ENCODE measurements at places on chromosomes 16 and 17.

GRCh38 chr16:24978370-24978914 is 36.7 kb downstream of the ARHGAP17 start:
- no peak for DNase-seq

- no peak for DNase-seq
Measured at GRCh38 chr17:72466606-72467005, 345.8 kb downstream of the SOX9 start.

DNA sequence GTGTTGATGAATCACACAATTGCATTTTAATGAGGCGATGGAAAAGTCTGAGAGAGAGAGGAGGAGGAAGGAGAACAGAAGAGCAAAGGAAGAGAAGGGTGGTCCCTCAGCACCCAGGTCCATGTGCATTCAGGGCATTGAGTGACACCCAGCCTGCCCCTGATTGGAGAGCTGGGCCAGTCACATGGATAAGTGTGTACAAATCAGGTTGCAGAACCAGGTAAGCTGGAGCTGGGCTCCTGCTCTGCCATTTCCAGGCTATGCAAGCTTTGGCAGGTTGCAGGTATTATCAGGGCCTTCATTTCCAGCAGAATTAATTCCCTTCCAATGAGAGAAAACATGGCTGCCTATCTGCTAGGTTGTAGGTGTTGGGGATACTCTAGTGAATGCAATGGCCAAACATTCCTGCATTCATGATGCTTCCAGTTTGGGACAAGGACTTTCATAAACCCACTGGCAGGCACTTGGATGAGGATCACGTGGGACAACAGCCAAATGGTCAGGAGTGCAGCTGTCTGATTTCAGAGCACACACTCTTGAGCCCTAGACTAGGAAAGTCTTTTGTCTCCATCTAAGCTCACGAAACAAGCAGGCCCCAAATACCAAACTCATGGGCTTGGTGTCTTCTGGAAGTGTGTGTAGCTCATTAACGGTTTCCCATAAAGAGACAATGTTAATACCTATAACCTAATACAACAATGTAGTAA is 577.9 kb upstream of the CDH5 start:
- DNase-seq: no peak

- no peak for DNase-seq
Measured at GRCh38 chr16:57505169-57505568, 18.9 kb upstream of the DOK4 start.

GRCh38 chr17:64787921-64788271 is 125.8 kb upstream of the SMURF2 start:
- no peak for DNase-seq

GRCh38 chr17:49690256-49690655 is 12.4 kb upstream of the SPOP start:
- DNase-seq: no peak

GRCh38 chr17:76811834-76812233 is 56.4 kb upstream of the MGAT5B start:
- DNase-seq: no peak

DNA sequence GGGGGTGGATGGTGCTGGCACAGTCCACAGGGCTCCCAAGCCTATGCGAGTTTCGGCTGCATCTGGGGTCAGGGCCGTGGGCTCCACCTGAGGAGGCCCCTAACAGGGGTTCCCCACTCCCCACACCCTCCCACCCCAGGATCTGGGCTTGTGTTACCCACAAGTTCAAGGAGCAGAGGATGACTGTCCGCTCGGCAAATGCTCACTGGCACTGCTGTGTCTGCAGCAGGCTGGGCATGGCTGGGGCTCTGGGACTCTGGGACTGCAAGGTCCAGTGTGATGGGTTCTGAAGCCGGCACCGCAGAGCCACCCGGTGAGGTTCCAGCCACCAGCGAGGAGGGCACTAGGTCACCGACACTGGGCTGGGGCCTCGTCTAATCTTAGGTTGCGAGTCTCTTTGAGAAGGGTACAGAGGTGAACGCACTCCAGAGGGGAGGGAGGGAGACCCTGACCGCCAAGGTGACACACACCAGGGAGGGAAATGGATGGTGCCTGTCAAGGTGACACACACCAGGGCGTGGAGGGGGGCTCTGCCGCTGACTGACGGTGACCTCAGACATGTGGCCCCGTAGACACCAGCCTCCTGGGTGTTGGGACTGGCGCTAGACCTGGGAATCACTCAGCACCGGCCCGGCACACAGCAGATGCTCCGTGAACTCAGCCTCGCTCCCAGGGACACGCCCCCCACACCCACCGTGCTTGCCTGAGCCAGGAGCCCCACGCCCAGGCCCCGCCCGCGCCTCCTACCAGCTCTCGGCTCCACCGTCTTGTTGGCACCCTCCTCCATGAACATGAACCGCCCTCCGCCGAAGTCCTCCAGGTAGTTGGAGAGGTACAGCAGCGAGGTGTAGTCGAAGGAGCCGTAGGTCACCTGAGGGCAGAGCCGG is 20.5 kb upstream of the HEXD start:
- DNase-seq: no peak

DNA sequence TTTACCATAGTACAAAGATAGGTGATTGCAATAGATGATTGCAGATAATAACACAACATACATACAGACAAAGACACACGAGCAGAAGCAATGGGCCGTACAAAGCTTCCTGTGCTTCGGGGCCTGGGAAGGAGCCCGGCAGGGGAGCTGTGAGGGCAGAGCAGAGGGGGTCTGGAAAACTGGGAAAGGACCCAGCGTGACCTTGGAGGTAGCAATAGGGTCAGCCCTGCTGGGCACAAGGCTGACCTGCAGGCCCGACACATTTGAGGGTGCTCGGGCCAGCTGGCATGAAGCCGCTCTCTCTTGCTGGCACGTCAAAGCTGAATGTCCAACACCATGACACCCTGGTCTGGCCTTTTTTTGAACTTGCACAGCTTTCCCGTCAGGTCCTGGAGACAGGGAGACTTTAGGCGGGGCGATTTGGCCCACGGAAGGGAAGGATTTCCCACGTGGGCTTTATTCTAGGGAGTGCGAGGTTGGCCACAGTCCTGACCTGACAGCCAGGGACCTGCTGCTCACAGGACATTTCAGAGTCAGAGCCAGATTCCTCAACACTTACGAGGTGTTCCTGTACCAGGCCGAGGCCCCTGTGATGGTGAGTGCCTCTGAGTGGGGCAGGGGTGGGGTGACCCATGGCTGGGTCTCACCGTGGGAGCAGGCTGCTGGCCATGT is 83.2 kb downstream of the NTN1 start:
- no peak for DNase-seq

DNA sequence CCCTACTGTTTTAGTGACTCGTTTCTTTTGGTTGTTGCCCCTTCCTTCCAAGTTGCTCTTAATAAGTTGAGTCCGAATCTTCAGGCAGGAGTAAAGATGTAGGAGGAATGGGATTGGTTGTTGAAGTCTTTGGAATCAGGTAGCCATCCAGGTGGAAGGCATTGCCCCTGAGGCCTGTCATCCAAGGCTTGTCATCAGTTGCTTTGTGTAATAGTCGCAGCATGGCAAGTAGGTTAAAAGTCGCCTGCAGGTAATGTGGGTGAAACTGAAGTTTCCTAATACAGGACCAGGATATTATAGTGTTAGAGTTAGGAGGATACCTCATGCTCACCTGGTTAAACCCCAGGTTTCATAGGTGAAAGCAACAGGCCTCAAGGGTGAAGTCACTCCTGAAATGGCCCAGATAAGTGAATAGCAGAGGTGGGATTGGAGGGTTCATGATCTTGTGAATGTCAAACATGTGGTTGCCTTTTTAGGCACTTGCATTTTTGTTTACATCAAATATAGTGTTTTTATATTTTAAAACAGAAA is 934 bp downstream of the PCTP start:
- DNase-seq: no peak

- no peak for DNase-seq
Measured at GRCh38 chr17:81719410-81720266, 7.6 kb downstream of the SLC25A10 start.

DNA sequence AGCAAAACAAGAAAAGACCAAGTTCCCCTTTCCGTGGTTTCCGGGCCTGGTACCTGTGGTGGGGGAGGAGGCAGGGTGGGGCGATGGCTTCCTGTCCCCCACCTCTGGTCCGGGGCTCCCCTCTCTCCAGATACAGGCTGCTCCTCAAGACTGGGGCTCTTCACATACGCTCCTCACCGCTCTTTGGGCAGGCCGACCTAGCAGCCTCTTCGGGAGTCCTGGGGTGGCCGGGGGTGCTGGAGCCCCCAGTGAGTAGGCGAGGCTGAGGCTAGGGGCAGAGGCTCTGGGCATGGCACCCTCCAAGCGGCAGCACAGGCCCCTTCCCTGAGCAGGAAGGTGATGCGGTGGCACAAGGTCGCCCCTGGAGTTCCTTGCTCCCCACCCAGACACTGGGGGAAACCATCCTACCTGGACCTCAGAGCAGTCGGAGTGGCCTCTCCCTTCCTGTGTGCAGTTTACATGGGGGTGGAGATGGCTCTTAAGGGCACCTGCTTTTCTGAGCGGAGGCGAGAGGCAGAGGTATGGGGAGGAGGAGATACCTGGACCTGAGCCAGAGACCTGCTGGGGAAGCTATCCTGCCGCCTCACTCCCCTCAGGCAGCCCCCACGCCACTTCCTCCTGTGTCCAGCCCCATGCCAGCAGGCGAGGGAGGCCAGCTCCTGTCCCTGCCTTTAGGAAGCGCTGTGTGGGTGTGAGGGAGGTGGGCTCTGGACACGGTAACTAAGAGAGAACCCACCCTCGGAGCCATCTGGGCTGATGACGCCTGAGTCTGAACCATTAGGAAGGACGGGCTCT is 891 bp downstream of the CORO1A start:
- DNase-seq: no peak

DNA sequence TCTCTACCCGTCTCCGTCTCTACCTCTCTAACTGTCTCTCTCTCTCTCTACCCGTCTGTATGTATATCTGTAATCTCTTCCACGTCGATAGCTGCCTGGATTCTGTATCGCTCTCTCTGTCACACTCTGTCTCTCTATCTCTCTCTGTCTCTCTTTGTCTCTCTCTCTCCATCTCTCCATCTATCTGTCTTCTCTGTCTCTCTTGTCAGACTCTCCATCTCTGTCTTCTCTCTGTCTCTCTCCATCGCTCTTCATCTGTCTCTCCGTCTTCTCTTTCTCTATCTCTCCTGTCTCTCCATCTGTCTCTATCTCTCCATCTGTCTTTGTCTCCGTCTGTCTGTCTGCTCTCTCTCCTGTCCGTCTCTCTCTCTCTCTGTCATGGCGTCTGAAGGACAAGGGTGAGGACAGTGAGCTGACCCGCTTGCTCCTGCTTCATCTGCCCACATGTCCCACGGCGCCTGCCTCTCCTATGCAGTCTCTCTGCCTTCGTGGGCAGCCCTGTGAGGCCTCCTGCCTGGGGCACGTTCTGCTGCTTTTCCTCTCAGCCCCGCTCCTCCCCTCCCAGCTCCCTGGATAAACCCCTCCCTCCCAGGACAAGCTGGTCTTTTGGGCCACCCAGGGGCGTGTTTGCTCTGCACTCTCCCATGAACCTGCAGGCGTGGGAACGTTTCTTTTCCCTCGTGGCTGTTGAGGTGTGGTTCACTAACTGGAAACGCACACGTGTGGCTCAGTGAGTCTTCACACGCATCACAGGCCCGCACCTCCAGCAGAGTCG is 18.9 kb downstream of the ACSF3 start:
- no peak for DNase-seq

DNA sequence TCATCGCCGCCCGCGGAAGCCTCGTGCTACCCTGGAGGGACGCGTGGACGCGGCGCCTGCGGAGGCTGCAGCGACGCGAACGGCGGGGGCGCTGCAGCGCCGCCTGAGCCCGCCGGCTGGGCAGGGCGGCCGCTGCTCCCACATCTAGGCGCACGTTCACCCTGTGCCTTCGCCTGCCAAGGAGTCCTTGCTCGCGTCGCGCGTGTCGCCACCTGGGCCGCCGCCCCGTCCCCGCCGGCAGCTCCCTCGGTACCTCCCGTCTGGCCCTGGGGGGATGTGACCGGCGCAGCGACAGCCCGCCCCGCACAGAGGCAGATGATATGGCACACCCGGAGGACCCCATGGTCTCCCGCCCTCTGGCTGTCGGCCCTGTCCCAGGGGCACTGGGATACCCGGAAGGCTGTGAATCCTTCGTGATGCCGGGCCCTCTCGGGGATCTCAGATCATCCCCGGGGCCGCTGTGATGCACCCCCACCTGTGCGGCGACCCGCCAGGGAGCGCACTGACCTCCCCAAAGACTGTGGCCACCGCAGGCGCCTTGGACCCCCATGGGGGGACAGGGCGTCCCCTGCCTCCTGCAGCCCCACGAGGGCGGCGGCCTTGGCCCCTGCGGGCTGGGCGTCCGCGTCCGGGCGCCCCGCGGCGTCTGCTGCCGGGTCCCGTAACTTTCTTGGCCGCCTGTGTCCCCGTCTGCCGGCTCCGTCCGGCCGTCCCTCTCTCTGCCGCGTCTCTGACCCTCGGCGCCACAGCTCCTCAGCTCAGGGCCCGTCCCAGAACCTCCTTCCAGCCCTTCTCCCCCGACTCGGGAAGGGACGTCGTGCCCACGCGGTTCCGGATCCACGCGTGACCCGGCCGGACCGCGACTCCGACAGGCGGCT is 689 bp upstream of the TBC1D24 start:
- DNase-seq: no peak

DNA sequence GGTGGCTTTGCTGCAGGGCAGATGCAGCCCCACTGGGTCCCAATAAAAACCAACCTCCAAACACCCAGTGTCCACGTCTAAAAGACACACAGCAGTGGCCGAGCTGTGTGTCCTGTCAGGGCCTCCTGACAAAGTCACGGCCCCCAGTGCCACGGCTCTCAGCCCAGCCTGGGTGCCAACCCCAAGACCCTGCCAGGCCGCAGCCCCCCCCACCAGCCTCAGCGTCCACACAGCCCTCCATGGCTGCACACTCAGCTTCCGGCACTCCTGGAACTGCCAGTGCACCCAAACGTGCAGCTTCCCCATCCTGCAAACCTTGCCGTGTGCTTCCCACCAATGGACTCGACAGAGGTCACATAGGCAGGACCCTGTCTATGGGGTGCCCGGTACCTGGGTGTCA is 3.6 kb upstream of the CCDC154 start:
- no peak for DNase-seq

- no peak for DNase-seq
Measured at GRCh38 chr16:30458561-30459394, 13.1 kb upstream of the SEPHS2 start.

DNA sequence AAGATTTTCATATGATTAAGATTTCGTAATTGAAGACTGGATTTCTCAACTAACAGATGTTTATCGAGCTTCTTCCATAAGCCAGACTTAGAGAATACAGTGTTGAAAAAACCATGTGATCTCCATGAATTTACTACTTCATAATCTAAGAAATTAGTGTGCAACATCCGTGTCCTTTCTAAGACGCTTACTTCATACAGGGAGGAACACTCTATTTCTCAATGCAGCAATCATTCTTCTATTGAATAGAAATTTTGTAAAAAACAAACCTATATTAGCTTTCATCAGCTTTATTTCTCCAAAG is 946.3 kb downstream of the KCNJ2 start:
- DNase-seq: no peak

GRCh38 chr17:7423679-7424078 is 1.7 kb upstream of the SPEM2 start:
- no peak for DNase-seq

GRCh38 chr16:27289669-27290068 is 21.1 kb upstream of the NSMCE1 start:
- DNase-seq: no peak
